ENCODE measurements at places on chromosomes 1 and 21. TPM values are rescaled to one million over a fixed set of nuclear protein-coding genes. Genes with fewer than 3 reads are reported as not detected.

ALX3 gene
- total RNA-seq, result not detected

MCL1 gene
- total RNA-seq, result 180 TPM

GBP6 gene
- total RNA-seq, result not detected

KCNE2 gene
- not detected for total RNA-seq

CTSE gene
- total RNA-seq, result not detected

HCRTR1 gene
- not detected for total RNA-seq

GJA9 gene
- not detected for total RNA-seq

CCDC17 gene
- 4.1 TPM for total RNA-seq

S100A12 gene
- not detected for total RNA-seq

UMODL1 gene
- total RNA-seq, result not detected

GUCA2A gene
- 1.8 TPM for total RNA-seq

FMN2 gene
- 1.1 TPM for total RNA-seq

ACOT11 gene
- 1.3 TPM for total RNA-seq

CHML gene
- total RNA-seq, result 6.4 TPM

CNKSR1 gene
- 2.1 TPM for total RNA-seq
